ENCODE measurements at places on chromosomes 2 and 18.

GRCh38 chr18:58549814-58550339, 79.0 kb downstream of the ALPK2 start:
- no peak for DNase-seq

DNA sequence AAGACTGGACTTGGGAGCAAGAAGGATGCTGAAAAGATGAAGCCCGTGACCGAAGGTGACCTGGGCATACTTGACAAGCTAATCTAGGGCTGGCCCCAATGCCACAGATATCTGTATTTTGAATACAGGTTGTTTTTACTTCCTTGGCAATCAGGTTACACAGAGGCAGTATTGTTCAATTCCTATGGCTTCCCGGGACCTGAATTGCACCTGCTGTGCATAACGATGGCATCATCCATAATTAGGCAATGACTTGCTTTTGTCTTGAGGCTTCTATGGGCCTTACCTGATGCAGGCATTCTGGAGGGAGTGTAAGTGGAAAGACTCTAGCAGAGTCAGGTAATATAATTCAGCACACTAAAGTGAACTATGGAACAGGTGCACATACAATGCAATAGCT, 60.6 kb upstream of the CUL3 start:
- no peak for DNase-seq

DNA sequence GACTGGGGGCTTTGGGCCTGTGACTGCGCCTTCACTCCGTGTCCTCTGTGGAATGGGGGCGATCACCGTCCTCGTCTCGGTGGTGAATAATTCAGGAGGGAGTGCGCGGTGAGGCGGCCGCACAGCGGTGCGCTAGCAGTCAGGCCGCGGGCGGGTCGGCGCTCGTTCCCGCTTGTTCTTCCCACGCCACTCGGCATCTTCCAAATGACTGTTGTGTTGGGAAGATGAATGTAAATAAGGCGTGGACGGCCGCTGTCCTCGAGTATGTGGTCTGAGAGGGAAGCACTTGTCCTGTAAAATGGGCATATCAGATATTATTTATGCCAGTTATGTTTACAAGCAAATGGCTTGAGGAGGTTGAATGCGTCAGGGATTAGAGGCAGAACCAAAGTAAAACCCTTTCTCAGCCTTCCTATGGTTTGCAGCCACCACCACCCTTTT, 608 bp upstream of the VPS4B start:
- DNase-seq = no peak

DNA sequence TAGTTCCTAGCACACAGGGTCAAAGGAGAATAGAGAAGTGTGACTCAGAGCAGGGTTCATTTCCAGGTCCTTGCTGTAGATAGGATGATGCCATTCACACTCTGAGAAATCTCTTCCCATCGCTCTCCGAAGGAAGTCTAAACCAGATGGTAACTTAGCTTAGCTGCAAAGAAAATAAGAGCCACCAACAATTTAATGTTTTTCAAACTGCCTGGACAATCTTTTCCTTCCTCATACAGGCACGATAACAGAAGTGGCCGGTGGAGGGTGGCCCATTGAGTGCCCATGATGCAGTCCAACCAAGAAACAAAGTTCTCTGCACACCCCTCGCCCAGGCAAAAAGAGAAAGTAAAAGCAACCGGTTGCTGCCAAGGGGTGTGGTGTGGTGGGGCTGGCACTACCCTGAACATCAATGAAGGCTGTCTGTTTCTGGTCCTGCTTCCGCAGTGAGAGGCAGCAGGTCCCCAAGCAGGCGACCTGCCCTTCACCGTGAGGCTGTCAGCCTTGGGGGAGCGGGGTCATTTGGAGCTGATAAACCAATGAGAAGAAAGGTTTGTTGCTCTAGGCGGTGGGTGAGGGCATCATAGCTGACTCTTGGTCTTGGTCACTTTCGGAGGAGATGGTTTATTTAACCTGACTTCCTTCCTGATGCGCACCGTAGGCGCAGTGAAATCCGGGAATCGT, 105.6 kb upstream of the CD302 start:
- DNase-seq = peak; percentile 74

DNA sequence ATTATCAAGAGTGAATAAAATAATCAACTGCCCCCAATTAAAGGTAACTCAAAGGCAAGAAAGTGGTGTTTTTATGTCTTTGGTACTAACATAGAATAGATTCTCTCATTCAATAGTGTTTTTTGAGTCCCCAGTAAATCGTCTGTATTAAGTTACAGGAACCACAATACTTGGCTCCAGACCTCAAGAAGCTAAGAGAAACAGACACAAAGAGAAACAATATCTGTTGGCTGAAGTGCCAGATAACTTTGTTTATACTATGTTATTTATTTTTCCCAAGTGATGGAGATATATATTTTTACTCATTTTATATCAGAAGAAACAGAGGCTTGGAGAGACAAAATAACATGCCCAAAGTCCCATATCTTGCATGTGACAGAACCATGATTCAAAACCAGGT, 201.7 kb upstream of the HNRNPA3 start:
- DNase-seq = no peak

DNA sequence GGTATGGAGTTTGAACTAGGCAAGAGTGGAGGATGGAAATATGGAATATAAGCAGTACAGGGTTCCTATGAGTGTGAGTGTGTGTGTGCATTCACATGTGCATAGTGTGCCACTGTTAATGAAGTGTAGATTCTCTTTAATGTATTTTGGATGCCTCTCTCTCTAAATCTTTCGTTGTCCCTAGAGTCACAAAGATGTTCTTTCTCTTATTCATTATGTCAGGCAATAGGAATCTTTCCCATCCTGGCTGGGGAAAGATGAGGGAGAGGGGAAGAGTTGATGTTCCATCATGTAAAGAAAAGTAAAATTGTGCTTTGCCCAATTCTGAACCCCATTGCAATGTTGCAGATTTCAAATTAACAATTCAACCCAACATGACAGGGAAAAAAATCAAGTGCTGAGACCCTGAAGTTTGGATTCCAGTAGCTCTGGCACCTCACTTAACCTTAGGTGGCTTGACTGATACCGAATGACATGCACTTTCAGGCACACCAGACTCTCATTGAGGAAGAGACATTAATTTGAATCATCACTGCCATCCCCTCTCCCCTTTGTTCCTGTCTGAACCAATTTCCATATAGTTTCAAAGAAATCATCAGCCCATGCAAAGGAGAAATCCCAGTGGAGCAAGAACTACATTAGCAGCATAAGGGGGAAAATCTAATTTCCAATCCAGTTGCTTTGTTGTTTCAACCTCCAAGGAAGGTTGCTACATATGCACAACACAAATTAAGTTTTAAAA, 28.0 kb downstream of the KLF7 start:
- DNase-seq = no peak

DNA sequence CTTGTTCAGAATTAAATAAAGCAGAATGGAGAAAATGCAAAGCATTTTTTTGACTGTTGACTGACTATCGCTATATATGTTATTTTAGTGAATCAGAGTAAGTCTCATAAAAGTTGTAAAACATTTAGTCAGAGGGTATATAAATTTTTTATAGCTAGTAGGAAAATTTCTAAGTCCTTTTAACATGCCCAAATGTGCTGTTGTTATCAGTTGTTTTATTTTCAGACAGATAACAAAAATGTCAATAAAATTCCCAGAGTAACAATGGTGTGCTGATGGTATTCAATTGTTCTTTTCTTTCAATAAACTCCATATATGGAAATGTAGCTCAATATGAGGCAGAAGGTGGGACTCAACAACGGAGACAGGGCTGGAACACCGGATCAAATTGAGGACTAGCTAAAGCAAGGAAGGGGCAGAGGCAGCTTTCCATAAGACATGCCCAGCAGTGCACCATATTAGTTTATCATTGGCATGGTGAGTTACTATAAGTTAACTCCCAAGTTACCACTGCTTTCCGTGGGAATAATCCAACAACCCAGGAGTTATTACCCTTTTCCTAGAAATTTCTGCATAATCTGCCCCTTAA, 26.6 kb downstream of the GULP1 start:
- DNase-seq = no peak

GRCh38 chr2:28796620-28797019, 14.0 kb upstream of the SPDYA start:
- DNase-seq = no peak

DNA sequence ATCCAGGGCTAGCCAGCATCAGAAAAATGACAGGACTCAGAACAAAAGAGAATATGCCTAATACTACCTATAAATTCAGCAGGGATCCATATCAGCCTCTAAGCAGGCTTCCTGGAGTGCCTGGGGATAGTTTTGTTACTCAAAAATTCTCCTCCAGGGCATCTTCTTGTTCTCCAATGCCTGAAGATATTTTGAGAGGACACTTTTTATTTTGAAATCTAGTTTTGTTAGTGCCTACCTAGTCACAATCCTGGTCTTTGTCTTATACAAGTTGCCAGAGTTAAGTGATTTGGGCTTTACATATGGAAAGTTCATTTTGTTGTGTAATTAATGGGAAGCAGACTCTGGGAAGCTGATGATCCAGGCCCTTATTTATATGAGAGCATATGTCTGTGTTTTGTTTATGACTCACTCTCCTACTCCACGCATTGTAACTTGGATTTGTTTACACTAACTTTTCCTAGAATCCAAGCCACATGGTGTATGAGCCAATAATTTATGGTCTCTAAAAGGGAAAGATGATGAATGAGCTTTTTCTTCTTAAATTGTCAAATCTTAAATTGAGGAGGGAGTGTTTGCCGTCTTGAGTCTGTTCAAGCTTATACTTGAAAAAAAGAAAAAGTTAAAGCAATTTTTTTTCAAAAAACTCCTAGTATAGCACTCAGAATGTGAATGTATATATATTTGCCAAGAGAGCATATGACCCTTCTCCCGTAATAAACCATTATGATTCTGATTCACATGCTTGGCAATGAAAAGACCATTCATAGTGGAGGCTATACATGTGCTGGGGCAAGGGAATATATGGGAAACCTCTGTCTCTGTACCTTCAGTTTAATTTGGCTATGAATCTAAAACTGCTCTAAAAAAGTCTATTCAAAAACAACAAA, 370.3 kb downstream of the SETBP1 start:
- no peak for DNase-seq

- peak; percentile 19 for DNase-seq
These were observed 463 bp downstream of the PPP1CB start for GRCh38 chr2:28751956-28752630.

GRCh38 chr2:236656166-236656565, 86.5 kb downstream of the ACKR3 start:
- no peak for DNase-seq

GRCh38 chr18:49527631-49528327, 34.1 kb upstream of the LIPG start:
- DNase-seq = no peak

DNA sequence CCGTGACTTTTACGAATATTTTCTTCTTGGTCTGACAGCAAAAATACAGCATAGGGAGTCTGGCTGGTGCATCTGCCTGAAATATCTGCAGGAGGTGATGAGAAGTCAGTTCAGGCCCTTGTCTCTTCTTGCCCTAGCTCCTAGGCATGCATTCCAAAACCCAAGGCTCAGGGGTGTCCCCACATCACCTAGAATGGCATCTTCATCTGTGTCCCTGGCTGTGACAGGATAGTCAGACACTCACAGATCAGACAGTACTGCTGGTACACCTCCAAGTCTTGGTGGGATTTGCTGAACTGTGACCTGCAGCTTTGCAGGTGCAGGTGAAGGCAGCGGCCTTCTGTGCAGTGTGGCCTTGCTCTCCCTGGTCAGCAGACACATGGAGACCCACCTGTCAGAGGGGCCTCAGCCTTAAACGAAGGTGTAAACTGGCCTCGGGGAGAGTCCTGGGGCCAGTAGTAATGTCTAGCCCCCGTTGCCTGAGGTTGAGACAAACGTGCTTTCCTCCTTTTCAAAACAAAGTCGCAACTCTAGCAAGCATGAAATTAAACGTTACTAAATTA, 42.8 kb downstream of the MBP start:
- DNase-seq = no peak

DNA sequence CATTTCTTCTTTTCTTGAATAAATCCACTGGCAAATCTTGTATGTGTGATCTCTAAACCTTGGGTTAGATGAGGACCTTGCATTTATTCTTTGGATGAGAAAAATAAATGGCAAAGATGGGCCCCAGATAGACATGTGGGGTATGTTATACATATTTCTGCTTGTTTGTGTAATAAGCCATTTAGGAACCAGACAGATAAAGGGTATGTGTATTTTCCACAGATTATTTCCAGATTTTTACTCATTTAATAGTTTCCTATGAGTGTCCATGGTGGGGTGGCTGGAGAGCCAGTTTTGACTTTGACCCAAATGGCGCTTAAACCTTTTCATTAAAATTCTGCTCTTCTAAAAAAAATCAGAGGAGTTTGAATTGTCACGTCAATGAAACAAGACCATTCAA, 102.8 kb downstream of the MYCN start:
- no peak for DNase-seq

GRCh38 chr2:9115229-9115628, 91.4 kb upstream of the ASAP2 start:
- DNase-seq = no peak

DNA sequence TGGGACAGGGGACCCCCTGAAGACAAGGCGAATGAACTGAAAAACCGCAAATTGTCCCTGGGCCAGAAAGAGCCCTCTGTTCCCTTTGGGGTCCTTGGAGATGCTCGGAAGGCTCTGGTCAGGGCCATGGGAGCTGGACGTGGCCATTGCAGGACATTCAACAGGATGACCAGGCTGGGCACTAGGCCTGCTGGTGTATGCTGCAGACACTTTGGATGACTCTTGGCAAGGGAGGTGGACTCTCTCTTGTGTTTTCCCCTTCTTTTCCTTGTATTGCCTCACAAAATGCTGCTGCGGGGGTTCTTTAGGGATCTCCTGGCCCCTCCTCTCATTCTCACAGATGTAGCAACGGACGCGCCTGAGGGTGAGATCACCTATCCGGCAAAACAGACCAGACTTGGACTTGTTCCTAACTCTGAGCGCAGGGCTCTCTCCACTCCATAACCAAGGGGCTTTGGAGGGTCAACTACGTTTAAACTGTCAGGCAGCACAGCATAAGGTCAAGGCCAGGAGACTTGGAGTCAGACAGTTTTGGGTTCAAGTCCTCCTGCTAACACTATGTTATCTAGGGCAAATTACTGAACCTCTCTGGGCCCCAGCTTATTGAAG, 41.8 kb upstream of the SH3RF3 start:
- DNase-seq = no peak

DNA sequence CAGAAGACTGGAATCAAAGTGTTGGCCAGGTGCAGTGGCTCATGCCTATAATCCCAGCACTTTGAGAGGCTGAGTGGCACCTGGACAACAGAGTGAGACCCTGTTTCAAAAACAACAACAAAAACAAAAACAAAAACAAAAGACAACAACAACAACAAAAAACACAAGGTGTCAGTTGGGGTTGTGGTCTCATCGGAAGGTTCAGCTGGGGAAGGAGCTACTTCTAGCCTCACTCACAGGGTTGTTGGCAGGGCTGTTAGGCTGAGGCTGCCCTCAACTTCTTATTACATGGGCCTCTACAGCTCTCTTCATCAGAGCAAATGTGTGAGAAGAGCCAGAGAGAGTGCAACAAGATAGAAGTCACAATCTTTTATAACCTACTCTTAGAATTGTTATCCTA, 34.6 kb upstream of the CAB39 start:
- DNase-seq = no peak

- DNase-seq = no peak
These were observed 79.4 kb upstream of the SRD5A2 start for GRCh38 chr2:31660165-31660564.
